ENCODE measurements at places on chromosomes 3 and 15. TPM values are rescaled to one million over a fixed set of nuclear protein-coding genes. Genes with fewer than 3 reads are reported as not detected.

Gene MTMR10
- 32.7 TPM for polyA plus RNA-seq

Gene LXN
- polyA plus RNA-seq = 207 TPM

DNA sequence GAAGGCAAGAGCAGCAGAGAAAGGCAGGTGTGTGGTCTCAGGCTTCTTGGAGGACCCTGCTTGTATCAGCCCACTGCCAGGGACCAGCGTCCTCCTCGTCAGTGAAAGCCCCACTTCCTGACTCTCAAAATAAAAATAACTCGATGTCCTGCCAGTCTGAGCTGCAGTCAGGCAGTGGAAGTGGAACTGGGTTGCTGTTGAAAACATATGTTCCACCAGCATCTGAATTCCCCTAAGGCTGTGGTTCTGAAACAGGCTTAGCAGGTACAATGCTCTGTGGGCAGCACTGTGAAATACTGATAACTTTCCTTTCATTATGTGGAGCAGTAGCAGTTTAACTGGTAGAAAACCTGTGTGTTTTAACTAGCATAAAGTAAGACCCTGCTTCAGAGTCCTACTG lies 121.6 kb upstream of the EIF1B start:
- DNase-seq = no peak

DNA sequence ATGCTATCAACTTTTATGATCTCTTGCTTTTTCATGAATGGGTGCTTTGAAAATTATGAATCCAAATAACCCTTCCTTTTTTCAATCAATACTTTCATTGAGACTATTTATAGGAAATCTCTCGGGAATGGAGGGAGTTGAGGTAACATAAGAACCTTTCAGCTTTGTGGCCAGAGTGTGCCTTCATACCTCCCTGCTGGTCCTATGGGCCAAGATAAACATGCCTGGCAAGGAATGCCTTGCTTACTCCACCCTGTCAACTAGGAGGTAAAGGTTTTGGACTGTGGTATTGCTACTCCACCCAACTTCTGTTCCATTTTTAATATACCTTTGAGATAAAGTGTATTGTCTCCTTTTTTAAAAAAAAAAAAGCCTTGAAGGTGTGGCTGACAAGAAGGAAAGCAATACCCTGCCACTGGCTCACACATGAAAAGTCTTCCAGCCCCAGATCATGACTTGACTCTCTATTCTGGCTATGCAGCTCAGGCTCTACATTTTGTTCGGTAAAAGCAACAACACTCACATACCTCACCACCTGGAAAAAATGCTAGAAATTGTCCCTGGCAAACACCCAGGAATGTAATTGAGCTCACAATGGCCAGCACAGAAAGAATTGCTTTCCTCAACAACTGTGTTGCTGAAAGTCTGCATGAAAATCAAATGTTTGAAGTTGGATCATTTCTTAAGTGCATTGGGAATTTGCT lies 35.8 kb downstream of the COL8A1 start:
- peak; percentile 16 for DNase-seq

GRCh38 chr3:117556646-117557407 lies 847.2 kb downstream of the TUSC7 start:
- DNase-seq = no peak

Gene TMEM42
- polyA plus RNA-seq = 19.9 TPM

Gene SH3GL3
- polyA plus RNA-seq = 18.6 TPM

DNA sequence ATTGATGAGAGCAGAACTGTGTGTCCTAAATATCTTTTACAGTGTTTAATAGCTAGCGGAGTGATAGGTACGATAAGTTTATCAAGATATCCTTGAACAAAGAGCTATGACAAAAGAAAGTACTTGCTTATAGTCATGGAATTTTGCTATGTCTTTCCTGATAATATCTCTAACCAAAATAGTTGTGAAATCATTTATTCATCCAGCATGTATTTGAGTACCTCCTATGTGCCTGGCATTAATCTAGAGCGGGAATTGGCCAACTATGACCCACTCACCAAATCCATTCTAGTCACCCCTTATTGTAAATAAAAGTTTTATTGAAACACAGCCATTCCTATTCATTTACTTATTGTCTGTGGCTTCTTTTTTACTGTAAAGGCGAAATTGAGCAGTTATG lies 46.6 kb downstream of the ZFAND6 start:
- no peak for DNase-seq
